ENCODE measurements at places on chromosomes 3 and 15.

GRCh38 chr3:168295027-168295426, 199.3 kb upstream of the GOLIM4 start:
- no peak for DNase-seq

DNA sequence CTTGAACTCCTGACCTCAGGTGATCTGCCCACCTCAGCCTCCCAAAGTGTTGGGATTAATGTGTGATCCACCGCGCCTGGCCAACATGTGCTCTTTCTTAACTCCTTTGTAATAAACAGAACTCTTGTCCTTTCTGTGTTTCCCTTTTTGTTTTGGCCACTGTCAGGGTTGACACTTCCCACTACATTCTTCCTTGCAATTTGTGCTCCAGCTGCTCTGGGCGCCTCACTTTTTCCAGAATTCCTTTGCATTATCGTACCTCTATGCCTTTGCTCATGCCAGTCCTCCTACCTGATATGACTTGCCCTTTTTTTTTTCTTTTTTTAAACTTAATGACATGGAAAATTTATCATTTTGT, 38.8 kb upstream of the SMAD3 start:
- DNase-seq = no peak

GRCh38 chr3:42476225-42477125, 26.0 kb upstream of the VIPR1 start:
- peak; percentile 71 for DNase-seq

GRCh38 chr15:60299452-60300047, 98.2 kb downstream of the ANXA2 start:
- no peak for DNase-seq

DNA sequence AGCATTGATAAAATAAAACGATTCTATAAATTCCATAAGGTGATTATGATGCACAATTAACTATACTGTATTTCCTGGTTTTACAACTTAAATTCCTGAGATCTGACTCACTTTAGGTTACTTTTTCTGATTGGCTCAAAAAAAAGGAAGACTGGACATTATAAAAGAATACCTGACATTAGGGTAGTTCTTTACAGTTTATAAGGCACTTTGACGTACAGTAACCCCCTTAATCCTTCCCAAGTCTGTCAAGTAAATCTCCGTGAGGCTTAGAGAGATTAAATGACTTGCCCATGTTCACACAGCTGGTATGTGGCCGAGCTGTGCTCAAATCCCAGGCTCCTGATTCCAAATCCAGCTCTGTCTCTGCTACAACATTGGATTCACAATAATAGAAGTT, 1.0 kb upstream of the SLTM start:
- DNase-seq = no peak

DNA sequence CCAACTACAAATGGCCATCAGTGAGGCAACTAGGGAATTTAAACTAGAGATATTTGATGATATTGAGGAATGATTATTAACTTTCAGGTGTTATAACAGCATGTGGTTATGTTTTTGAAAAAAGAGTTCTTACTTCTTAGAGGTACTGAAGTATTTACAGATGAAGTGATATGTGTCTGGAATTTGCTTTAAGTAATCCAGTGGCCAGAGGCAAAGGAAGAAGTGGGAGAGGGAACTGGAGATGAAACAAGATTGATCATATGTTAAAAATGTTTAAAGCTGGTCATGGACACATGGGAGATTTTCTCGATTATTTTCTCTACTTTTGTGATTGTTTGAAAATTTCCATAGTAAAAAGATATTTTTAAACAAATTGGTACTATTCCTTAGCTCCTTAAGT, 53.3 kb upstream of the SLCO2A1 start:
- DNase-seq = no peak

DNA sequence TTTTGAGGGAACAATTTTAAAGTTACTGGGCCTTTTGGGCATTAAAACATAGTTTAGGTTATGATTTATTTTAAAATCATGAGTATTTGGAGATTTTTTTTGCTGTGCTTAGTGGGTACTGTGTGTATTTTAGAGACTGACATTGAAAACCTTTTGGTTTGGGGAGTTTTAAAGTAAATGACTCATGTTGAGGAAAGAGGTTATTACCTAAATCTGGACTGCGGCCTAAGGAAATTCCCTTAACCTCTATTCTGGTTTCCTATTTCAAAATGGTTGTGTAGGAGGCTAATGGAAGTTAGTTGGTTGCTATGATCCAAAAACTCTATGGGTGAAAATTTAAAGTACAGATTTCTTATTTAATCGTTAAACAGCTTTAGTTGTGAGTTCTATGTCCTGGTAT, 57.3 kb upstream of the DPH6 start:
- DNase-seq = no peak

DNA sequence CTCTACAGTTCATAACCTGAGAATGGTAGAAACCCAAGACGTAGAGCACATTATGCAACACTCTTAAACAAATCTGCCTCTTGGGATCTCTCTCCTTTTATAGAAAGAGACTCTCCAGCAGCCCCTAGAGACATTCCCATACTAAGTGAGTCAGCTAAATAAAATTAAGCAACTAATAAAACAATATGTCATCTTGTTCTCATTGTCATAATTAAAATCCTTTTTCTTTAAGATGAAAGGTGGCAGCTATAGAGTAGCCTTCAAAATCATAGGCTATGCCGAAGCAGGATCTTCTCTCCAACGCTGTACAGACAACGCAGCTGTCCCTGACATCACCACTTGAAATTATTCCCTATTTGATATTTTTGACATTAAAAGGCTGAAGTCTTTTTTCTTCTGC, 790.0 kb downstream of the FHIT start:
- DNase-seq = no peak

- no peak for DNase-seq
Observed at GRCh38 chr15:64990168-64990470, 405 bp upstream of the SPG21 start.

GRCh38 chr3:32780735-32781210, 37.0 kb upstream of the TRIM71 start:
- DNase-seq = peak; percentile 56

DNA sequence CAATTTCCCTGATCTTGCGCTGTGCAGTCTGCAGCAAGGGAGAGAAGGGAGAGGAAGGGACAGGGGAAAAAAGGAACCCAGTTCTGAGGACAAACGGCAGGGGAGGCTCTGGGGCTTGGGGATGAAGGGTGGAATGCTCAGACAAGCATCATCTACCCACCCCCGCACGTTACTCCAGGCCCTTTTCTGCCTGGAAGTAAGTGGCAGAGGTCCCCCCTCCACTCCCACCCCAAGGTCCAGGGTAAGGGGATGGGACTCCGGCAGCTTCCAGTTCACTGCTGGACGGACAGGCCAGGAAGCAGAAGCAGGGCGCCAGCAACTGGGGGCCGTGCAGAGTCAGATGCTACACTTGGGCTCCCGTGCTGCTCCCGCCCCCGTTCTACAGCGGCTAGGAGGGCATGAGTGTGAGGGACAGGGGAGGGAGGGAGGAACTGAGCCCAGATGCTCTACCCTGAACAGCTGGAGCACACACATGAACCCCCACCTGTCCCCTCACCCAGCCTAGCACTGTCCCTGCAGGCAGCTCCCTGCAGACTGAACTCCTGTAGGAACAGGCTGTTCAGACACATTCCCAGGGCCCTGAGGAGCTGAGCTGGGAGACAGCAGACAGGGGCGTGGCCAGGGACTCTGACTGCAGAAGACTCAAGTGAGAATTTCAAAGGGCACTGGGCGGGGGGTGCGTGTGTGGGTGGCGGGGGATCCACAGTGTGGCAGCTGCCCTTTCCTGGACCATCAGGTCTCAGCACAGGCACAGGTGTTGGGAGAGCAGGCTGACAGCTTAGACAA, 59.7 kb downstream of the SENP2 start:
- DNase-seq = no peak

GRCh38 chr3:61725851-61726333, 164.5 kb downstream of the PTPRG start:
- no peak for DNase-seq

- no peak for DNase-seq
Observed at GRCh38 chr15:41862515-41863116, 24.0 kb downstream of the PLA2G4B start.

- no peak for DNase-seq
Observed at GRCh38 chr3:11136830-11137626, 17.3 kb upstream of the HRH1 start.

DNA sequence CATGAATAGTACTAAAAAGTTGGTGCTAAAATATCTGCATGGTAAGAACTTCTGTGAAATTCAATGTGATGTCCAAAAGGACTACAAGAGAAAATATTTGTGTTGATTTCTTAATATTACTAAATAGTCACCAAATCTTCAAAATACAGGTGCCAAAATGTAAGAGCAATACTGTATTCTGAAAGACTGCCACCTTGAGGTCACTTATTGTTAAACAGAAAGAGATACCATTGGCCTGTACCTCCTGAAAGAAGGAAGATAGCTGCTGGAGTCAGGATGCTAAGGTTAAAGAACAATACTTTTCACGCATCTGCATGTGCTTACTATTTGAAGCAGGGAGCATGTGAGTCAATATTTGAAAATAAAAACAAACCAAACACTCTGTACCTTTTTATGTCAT, 72.0 kb upstream of the LSAMP start:
- no peak for DNase-seq

GRCh38 chr3:28651159-28651558, 302.5 kb upstream of the AZI2 start:
- no peak for DNase-seq

- no peak for DNase-seq
Observed at GRCh38 chr3:104040896-104041295, 1325.8 kb upstream of the ALCAM start.

GRCh38 chr3:135034291-135034768, 239.3 kb downstream of the EPHB1 start:
- no peak for DNase-seq

DNA sequence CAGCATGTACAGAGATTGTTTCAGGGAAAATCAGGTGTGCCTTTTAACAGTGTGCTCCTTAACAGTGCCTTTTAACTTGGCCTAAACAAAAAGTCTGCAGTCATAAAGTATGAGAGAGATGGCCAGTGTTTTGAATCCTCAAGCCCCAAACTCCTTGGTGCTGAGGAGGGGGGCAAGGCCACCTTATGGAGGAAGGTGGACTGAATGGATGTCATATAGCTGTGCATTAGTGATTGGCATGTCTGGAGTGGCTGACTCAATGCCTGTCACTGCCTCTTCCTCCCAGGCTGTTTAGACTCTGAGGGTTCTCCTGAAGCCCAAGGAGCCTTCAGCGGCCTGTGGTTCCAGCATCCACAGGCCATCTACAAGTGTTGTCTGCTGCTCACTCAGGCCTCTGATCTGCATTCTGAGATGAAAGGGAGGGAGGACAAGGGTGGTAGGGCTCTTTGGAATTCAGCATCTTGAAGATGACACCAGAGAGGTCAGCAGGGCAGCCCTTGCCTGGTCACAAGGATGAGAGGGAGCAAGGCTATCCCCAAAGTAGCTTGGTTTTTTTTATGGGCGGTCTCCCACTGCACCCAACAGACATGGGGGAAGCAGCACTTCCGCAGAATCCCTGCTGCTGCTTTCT, 1.5 kb downstream of the FOXL2NB start:
- no peak for DNase-seq

- no peak for DNase-seq
Observed at GRCh38 chr3:110027446-110028080, 690.2 kb upstream of the DPPA4 start.

DNA sequence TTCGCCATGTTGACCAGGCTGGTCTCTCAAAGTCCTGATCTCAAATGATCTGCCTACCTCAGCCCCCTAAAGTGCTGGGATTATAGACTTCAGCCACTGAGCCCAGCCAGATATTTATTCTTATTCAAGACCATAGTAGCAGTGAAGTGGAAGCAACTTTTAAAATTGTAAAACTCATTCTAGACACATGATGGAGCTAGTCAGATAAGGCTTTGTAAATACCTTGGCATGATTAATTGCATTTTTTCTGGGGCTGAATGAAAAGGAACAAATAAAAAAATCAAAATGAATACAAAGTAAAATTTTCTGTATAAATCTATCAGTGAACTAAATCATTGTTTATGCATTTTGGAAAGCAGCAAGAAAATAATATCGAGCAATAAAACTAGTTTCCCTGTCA, 4.1 kb upstream of the MYO1E start:
- no peak for DNase-seq

DNA sequence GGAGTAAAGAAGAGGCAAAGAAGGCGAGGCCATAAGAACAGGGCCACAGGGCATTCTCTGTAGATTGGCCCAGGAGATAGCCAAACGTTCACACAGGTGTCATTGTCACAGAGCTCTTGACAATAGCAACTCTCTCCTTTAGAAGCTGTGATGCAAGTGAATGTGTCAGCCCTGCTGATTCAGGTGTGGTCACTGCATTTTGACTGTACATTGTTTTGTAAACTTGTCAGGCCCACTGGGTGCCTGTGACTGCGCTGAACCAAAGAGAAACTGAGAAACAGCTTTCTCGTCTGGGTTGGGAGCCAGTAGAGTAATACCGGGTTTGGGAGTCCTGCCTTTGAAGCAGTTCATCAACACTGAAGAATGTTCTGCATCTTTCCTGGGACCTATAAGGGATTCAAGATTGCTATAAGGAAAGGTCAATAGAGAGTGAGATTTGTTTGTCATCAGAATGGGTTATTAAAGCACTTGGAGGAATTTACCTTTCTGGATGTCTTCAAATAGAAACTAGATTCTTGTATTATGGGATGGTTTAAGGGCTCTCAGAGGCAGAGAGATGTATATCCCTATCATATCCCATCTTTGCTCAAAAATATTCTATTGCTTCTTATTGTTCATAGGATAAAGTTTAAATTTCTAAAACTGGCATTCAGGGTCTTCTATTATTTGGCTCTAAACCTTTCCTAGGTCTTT, 45.4 kb downstream of the TMEM45A start:
- DNase-seq = no peak

DNA sequence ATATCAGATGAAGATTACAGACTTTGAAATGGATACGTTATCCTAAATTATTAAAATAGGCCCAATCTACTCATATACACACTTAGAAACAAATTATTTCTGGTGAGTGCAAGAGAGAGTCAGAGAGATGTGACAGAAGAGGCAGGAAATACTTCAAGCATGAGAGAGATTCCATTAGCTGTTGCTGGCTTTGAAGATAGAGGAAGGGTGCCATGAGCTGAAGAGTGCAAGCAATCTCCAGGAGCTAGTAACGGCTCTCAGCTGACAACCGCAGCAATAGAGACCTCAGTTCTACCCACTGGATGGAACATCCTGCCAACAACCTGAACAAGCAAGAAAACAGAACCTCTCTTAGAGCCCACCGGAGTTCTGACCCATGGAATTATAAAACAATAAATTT, 270.7 kb upstream of the SLITRK3 start:
- no peak for DNase-seq

GRCh38 chr3:60579734-60580133, 671.5 kb downstream of the FHIT start:
- no peak for DNase-seq
